NAMALWA (cell line): ENCODE measurements at places on chromosomes 4 and X.
A peak's percentile ranks its signal among the peaks of the same experiment; 100 is the strongest.

DNA sequence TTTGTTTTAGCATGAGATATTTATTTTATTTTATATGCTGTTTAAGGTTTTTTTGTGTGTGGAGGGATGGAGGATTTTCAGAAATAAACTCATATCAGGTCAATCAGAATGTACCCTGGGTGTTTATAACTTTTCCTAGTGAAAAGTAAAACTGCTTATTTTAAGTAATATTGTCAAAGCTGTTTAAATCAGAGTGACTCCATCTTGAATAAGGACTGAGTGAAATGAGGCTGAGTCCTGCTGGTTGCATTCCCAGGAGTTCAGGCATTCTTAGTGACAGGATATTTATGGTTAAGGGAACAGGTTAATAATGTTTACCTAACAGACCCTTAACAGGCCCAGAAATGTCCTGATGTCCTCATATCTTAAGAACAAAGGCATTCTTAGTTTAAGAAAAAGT, 1160.9 kb upstream of the PCDH7 start:
- DNase-seq, result no peak

DNA sequence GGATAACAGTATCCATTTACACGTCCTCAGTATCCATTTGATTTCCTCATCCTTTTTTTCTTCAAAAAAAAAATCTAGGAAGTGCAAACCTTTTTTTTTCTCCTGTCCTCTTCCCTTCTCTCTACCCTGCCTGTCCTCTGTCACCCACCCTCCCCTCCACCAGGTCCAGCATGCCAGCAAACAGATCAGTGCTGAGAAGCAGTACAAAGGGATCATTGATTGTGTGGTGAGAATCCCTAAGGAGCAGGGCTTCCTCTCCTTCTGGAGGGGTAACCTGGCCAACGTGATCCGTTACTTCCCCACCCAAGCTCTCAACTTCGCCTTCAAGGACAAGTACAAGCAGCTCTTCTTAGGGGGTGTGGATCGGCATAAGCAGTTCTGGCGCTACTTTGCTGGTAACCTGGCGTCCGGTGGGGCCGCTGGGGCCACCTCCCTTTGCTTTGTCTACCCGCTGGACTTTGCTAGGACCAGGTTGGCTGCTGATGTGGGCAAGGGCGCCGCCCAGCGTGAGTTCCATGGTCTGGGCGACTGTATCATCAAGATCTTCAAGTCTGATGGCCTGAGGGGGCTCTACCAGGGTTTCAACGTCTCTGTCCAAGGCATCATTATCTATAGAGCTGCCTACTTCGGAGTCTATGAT, 1.7 kb downstream of the SLC25A4 start:
- no peak for DNase-seq

DNA sequence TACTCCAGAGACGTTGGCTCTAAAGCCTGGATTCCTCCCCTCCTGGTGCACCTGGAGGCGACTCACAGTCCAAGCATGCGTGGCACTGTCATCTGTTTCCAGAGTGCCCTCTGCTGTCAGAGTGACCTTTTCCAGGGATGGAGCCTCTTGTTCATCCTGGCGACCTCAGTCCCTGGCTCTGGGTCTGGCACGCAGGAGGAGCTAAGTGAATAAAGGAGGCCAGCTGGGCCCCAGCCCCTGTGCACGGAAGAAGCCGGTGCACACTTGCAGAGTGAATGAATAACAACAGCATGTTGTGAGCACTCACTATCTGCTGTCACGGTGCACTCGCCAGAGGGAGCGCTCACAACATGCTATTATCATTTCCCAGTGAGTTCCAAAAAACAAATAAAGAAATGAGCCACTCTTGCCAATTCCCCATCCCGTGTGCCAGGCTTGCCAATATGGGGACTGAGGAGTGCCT, 27.8 kb upstream of the PSAPL1 start:
- DNase-seq, result no peak

DNA sequence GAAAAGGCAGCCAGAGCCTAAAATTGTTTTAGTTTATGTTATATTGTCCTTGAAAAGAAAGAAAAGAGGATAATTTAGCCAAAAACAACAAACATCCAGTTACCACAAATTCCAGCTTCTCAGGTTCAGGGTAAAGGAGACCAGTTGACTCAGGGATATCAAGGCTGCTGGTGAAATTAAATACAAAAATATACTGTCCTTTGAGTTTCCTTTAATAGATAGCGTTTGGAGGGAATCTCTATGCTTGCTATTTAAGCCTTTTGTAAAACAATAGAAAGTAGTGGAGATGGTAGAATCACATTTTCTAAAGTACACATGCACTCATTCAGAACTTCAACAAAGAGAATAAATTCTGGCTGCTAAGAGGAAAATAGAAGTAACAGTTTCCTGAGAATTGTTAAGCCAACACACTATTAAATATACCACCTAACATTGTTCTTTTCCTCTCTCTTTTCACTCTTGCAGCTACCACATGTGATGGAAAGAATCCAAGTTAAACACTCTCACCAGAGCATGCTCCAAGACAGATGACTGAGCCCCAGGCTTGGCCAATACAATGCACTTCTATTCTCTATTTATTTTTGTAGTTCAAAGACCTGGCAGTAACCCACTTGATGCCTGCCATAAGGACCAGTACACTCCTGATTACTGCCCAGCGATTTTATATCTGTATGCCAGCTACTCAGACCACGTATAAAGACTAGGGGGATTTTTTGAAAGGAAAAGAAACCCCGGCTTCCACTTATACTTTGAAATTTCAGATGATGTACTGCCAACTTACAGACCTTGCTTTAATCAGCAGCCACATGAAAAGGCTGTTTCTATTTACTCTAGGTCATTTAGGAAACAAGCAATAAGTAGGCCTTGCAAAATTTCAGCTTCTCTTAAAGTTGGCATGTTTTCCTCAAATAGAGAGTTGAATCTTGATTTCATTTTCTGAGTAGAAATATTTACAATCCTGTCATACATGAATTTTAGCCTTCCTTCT, 756.9 kb downstream of the FAT4 start:
- DNase-seq, result no peak

- no peak for DNase-seq
Measured at GRCh38 chr4:2802618-2803531, 10.0 kb downstream of the SH3BP2 start.

GRCh38 chr4:133597251-133597650, 448.2 kb downstream of the PCDH10 start:
- no peak for DNase-seq

DNA sequence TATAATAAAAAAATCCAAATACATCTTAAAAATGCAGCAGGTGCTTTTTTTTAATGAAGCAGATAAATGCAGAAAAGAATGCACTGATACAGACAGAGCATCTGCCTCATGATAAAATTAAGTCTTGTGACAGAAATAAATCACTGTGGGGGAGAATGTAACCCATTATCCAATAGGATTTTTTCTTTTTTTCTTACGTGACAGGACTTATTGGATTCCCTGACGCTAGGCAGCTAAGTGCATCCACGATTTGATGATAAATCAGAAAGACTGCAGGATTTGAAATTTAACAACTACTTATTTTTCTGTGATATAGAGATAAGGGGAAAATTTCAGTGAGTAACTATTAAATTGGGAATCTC, 110.6 kb upstream of the PPARGC1A start:
- no peak for DNase-seq

DNA sequence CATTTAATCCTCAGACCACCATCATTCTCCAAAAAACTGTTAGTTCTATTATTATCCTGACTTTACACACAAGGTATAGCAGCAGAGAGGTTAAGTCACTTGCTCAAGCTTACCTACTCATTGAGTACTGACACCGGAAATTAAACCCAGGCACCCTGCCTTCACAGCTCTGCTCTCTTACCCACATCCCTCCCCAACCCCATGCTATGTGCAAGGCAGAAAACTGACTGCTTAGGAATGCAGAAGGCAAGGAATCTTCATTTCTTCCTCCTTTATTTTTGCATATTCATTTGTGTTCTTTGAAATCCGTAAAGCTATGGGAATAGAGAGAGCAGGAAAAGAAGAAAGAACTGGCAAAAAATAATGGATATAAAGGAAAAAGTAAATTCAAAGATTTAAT, 261.8 kb downstream of the PAPSS1 start:
- no peak for DNase-seq

- no peak for DNase-seq
Measured at GRCh38 chr4:129246910-129247461, 151.0 kb downstream of the C4orf33 start.

GRCh38 chr4:98662055-98662453, 3.6 kb upstream of the TSPAN5 start:
- no peak for DNase-seq

GRCh38 chr4:138223231-138223910, 18.8 kb downstream of the SLC7A11 start:
- DNase-seq, result peak; percentile 55

- no peak for DNase-seq
Measured at GRCh38 chrX:10095698-10096432, 60.9 kb upstream of the CLCN4 start.

- DNase-seq, result no peak
Measured at GRCh38 chrX:42869011-42869410, 91.0 kb upstream of the PPP1R2C start.

DNA sequence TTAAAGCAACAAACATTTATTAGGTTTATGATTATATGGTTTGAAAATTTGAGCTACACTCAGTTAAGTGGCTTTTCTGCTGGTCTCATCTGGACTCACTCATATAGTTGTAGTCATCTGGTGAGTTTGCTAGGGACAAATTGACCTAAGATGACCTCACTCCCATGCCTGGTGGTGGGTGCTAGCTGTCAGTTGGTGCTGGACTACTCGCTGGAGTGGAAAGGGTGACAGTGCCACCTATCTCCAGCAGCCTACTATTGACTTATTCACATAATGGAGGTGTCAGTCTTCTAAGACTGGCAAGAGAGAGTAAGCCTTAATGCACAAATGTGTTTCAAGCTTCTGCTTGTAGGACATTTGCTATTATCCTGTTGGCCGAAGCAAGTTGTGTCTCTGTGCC, 88.2 kb downstream of the TASL start:
- peak; percentile 6 for DNase-seq

DNA sequence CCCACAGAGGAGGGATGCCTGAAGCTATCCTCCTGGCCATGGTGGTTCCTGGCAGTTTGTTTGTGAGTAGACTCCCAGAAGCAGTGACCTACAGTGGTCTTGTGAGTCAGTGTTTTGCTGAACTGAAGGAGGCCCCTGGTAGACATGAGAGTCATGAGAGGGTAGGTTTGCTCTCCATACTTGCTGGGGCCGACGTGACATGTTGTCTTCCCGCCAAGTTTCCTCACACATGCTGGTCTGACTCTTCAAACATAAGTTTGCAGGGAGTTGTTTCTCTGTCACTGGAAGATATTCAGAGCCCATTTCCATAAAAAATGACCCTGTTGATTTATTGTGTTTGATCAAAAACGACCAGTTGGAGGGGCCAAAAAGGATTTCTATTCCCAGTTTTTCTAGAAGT, 131.1 kb upstream of the SCML1 start:
- no peak for DNase-seq

DNA sequence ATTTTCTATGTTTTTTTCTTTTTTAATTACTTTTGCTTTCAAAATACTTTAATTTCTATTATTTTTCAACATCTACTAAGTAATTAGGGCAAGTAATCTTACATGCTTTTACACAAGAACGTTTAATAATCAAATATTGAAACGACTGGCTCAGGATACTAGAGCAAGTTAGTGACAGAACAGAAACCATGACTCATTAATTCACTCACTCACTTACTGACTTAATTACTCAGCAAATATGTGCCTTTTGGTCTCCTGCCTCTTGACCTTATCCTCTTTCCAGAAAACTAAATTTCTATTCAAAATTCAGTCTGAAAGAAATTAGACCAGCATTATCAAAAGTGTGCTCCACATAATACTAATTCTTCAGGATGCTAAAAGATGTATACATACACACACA, 314.9 kb upstream of the TEX13C start:
- DNase-seq, result no peak

DNA sequence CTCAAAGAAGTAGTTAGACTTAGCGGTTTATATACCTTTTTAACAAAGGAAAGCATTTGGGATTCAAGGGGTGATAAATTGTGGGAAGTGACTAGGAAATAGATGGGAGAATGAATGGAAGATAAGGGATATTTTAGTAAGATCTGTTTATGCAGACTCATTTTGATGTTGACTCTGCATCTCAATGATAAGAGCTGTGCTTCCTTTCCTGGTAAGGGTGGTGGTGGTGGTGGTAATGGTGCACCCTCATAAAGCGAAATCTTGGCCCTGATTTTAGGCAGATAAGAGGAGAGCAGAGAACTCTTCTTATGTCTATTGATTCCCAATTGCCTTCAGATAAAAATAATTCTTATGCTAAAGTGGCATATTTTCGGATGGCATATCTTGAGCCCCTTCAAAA, 197.1 kb downstream of the SPRY1 start:
- DNase-seq, result no peak

GRCh38 chrX:54494166-54494988, 1.7 kb downstream of the FGD1 start:
- DNase-seq, result no peak

DNA sequence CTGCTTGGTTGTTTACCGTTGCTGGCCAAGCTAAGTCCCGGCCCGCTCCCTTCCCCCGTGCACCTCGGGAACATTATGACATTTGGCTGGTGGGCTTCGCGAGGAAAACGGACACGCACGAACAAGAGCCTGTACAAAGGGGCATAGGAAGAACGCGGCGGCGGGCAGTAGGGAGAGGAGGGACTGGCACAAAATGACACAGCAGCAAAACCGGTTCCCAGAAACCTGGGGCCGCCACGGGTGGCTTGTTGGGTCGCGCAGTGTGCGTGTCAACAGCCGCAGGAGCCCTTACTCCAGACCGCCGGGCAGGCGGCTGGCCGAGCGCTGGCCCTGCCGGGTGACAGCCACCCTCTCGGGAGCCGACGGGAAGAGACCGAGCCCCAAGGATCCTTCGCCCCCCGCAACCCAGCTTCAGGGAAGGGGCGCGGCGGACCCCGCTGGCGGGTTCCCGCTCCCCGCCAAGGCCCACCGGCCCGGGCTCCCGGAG, 1.6 kb upstream of the LIN54 start:
- DNase-seq, result peak; percentile 58

DNA sequence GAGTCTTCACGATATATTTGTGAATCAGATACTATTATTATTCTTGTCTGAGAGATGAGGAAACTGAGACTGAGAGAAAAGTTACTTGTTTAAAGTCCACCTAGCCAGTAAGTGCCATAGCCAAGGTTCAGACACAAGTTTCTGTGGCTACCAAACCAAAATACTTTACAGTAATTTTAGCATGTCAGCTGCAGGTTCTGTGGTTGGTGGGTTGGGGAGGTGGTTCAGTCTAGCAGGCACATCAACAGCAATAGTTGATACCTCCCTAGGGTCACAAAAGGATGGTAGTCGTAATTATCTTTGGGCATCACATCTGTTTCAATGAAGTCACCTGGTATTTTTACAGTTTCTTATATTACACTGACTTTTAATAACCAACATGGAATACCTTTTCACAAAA, 35.6 kb upstream of the EDA2R start:
- no peak for DNase-seq

- peak; percentile 73 for DNase-seq
Measured at GRCh38 chrX:103817502-103817901, 14.6 kb downstream of the RAB9B start.
